ENCODE measurements at places on chromosomes 2 and 18.

DNA sequence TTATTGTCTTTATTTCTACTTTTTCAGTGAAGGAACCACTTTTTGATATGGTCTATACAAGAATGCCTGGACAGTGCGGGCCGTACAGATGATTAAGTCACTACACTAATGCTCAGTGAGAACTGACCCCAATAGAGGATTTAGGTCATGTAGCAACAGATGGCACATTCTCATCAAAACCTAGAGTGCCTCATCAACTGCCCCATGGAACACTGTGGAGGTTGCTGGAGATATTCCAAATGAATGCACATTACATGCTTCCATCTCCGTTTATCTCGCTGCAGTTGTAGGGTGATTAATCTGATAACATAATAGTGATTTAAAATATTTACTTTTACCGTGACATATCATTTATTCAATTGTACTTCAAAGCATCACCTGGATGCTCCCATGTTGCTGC is 41.8 kb upstream of the COPS8 start:
- DNase-seq: no peak

DNA sequence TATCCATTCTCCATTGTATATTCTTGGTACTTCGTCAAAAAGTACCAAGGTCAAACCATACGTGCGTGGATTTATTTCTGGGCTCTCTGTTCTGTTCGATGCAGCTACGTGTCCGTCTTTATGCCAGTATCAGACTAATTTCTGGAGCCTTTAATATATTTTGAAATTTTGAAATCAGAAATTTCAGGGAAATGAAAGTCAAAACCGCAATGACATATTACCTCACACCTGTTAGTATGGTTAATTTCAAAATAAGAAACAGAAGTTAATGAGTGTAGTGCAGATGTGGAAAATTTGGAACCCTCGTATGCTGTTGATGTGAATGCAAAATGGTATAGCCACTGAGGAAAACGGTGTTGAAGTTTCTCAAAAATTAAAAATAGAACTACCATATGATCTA is 156.1 kb upstream of the TRIB2 start:
- no peak for DNase-seq

- no peak for DNase-seq
Measured at GRCh38 chr18:63832470-63832869, 55.0 kb upstream of the SERPINB2 start.

DNA sequence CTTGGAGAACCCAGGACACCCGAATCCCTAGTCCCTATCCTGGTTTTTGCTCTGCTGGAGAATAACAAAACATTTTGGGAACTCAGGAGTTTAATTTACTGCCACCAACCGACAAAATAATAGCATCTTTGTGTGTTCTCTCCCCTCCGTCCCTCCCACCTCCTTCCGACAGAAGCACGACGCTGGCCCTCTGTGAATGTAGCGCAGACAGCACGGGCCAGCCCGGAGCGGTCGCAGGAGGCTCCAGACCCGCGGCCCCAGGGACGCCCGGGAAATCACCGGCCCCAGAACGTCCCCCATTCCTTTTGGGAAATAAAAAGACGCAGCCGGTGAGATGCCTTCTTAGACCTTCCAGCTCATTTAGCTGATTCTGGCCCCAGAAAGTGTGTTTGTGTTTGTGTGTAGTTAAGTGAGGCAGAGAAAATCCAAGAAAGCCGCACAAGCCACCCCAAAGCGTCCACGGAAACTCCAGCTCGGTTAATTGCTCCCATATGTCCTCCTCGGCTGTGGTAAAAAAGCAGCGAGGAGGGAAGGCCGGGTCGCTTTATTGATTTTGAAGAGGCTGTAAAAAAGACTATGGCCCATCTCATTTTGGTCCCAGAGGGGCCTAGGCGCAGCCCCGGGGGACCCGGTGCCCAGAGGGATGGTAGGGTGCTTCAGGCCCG is 577 bp upstream of the TANC1 start:
- DNase-seq: no peak

- no peak for DNase-seq
Measured at GRCh38 chr2:163198007-163198406, 359.4 kb upstream of the KCNH7 start.

DNA sequence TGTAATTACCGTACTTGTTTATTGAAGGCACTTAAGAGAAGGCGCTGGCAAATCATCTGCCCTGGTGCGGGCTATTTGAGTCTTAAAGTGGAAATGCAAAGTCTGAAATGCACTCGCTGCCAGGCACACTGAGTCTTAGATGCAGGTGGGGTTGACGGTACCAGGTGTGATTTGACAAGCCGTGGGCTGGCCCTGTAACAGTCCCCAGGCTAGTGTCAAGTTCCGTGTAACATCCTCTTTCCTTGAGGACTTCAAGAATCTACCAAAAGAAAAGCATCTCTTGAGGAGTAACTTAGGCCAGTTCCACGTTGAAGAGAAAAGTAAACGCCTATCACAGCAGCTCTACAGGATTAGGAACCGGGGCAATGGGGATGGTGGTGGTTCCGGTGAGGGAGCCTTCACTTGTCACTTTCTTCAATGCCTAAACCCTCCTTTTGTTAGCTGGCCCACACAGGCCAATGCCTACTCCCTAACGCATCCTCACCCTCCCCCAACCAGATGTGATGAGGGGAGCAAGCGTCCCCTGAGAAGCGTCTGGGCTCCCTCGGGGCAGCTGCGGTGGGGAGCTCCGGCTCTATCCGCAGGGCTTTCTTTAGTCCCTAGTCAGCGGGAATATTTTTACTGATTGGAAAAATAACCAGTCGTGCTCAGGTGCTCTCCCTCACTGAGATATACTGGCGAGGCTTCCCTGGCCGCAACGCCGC is 1.5 kb upstream of the UGP2 start:
- no peak for DNase-seq

DNA sequence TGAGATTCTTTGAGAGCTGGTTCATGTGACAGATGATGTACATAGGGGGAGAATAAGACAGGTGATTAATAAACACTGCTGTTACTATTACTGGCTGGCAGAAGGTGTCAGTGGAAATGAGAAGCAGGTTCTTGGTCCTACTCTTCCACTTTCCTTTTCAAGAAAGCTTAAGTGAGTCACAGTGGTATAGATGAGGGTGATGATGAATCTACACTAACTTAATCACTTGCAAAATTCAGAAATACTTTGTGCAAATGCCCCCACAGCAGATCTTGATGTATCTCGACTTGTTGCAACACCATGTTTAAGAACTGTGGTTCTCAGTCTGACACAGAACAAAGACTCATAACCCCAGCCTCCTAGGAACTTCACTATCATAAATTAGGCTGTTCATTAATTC is 35.9 kb upstream of the MGAT5 start:
- no peak for DNase-seq

- no peak for DNase-seq
Measured at GRCh38 chr2:209441541-209441940, 17.7 kb downstream of the MAP2 start.

DNA sequence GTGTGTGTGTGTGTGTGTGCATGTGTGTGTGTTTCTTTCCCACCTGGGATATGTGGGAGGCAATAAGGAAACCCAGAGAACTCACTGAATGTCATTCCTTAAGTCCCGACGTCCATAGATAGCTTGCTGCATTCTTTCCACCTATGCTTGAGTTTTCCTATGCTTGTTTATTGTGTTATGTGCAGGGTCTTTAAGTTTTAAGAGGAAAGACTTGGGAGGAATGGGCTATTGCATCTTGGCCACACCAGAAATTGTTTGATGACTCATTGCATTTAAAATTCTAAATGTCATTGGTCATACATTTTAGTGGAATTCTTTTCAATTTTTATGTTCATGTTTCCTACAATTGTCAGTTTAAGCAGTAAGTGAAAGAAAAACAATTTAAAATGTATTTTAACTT is 33.7 kb downstream of the STARD6 start:
- DNase-seq: no peak

DNA sequence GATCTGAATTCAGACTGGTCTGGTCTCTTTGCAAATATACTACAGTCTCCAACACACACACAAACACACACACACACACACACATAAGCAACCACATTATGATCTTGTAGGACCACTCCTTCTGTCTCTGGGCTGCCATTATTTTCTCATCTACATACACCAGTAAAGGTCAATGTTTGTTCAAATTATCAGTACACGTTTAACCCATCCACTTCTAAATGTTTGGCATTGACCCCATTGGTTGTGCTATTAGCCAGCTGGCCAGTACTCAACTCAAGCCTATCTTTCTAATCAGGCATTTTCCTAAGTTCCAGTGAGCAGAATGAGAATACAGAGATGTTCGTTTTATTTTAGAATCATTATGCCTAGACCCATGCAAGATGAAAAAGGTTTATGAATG is 186.4 kb downstream of the CNTNAP5 start:
- no peak for DNase-seq

DNA sequence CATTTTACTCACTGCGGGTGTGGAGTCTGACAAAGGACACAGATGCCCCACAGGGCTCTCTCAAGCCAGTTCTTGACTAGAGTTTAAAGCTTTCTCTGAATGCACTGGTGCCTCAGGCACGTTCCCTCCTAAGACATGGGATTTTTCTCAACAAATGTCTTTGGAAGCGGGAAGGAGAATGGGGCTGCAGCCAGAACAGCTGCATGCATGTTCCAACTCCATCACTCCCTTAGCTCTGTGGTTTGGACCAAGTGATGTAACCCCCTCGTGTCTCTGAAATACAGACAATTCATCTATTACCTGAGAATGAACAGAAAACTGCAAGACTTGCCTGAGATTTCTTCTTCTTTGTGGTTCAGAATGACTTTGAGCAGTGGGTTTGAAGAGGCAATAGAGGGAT is 141.7 kb upstream of the SERPINE2 start:
- DNase-seq: no peak

DNA sequence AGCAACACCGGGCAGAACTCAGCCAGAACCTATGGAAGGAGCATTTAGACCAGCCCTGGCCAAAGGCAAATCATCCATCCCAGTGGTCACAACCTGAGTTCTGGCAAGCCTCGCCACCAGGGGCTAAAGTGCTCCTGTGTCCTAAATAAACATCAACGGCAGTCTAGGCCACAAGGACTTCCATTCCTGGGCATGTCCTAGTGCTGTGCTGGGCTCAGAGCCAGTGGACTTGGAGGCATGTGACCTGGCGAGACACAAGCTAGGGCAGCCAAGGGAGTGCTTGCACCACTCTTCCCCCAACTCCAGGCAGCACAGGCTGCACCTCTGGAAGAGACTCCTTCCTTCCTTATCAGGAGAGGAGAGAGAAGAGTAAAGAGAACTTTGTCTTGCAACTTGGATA is 69.0 kb downstream of the ST6GAL2 start:
- DNase-seq: no peak

DNA sequence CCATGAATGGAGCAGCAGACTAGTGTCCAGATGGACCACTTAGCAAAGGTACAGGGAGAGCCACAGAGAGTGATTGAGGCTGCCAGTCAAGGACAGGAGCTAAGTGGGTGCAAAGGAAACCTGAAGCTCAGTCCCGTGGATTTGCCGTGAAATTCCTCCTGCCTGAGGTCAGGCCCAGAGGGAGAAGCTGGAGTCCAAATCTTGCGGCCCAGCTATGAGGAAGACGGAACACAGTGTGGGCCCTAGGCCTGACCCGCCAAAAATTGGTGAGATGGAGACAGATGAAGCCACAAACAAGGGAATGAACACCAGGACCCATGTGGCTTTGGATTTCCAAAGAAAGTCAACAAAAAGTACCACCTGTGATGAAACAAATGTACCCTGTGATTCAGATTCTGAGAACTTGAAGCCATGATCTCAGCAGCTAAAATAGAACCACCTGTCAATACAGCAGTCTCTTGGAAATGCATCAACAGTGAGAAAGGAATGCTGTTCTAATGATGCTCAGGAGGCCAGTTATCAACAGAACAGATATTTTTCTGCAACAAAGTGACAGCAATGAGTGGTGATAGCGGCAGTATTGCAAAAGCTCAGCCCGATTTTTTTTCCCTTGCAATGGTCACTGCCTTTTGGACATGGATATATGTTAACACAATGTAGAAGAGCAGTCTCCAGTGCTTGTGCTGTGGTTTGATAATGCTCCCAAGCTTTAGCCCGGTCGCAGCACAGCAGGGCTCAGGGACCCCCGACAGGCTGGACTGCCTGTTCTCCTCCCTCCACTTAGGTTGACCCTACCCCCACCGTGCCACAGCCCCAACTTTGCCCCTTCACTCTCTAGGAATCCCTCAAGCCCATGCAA is 10.7 kb downstream of the COL6A3 start:
- DNase-seq: no peak

DNA sequence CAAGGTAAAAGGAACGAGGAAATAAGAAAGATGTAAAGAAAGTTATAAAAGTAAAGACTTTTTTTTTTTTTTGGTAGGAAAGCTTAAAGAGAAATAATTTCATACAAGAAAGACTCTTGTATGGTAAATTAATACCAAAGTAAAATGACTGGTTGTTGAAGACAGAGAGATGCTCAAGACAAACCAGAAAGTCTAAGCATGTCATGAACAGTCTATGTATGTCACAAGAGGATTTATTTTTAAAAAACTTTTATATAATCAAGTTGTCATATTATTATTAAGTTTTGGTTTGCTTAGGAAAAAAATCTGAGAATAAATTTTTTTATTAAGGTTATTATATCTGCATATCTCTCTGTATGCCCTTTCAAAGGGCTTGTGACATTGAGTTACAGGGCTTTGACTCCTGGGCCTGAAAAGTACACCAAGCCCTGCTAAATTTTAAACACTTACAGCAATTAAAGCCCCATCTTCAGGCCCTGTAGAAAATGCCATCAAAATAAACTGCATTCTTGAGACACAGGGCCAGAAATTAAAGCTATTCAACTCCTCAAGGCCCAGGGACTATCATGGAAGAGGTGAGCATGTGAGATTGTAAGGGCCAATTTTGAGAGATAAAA is 10.9 kb upstream of the SGPP2 start:
- DNase-seq: no peak

- DNase-seq: no peak
Measured at GRCh38 chr2:210363876-210364275, 48.9 kb upstream of the MYL1 start.

GRCh38 chr2:176251928-176252327 is 17.3 kb upstream of the MTX2 start:
- DNase-seq: no peak

DNA sequence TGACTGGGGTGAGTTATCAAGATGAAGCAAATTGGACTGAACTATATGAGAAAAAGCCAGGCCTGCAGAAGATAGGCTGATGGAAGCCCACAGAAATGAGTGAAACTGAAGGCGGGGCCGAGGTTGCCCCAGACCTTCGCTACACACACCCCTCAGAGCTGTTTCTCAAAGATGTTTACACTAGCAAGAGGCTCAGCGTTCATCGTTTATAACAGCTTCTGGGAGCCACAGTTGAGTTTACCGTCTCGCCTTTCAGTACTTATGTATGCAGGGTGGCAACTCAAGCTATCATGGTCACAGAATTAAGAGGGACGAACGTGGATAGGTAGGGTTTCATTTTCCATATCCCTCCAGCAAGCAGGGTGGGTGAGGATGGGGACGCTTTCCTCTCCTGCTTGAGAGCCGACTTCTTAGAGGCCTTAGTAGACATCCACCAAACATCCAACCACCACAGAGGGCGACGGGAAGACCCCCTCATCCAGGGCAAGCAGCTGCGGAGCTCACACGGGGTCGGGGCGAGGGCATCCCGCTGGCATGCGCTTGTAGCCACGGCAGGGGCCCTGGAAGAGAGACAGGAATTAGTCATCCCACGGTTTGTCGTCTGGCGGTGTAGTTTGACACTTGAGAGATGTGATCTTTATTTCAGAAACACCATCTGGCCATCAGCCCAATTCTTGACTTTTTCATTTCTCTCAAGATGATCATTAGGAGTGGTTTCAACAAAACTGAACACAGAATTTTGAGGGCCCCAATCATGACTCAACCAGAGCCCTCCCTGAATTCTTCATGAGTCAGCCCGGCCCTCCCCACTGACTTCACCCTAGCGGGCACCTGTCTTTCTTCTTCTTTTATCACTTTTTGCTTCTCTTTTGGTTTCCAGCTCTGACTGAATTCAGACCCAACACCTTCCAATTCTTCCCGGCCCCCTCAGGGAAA is 109.1 kb upstream of the CTDP1 start:
- DNase-seq: peak; percentile 10
